ENCODE measurements at places on chromosomes 1 and 21.

DNA sequence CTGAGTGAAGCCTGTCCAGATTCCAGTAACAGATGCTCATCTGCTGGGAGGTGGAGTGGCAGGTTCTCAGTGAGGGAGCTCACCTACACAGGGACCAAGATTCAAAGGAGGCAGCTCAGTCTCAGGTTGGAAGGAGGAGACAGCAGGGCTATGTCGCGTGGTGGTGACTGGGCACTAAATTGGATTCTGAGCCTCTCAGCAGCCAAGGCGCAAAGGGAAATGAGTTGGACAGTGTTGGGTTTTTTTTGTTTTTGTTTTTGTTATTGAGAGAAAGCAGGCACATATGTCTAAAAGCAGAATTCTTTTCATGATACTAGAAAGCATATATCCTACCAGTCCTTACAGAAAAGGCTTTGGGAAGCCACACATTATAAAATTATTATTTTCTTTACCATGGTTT, 26.2 kb downstream of the UMODL1 start:
- DNase-seq: no peak

DNA sequence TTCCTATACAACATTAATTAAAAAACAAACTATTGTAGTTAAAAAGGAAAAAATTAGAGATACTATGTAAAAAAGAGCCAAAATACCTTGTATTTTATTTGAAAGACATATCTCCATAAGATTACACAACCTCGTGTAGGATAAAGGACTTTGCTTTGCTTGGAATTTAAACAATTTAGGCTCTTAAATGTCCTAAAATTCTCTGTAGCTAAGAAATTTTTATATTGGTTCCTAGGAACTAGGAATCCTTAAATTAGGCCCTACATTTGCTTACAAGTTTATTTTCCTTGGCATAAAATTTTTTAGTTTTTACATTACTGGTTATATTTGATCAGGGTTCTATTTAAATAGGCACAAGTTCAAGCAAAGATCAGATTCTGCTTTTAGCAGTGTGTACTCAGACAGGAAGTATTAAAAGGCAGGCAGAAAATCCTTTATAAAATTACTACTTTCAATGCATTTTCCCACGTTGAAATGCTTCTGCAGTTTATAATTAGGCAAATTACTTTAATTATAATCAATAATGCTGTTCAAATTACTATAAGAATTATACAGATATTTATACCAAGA, 3.4 kb upstream of the ANGPTL3 start:
- DNase-seq: no peak

GRCh38 chr1:112717263-112717873, 2.2 kb upstream of the PPM1J start:
- DNase-seq: no peak

- DNase-seq: no peak
Observed at GRCh38 chr1:153353226-153353947, 4.3 kb upstream of the S100A9 start.

DNA sequence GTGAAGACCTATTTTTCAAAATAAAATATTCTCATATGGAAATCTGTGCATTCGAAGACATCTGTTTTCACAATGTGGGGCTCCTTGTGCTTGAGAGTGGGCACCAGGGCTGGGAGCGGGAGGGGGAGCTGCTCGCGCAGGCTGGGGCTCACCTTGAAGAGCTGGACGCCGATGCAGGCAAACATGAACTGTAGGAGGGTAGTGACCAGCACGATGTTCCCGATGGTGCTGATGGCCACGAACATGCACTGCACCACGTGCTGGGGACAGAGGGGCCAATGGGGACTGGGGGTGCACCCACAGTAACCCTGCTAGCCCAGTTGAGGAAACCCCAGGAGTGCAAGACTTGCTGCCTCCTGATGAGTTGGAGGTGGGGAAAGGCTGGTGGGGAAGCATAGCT, 42.2 kb upstream of the KIF21B start:
- DNase-seq: no peak

GRCh38 chr1:162421258-162422164, 9.6 kb upstream of the SH2D1B start:
- no peak for DNase-seq

DNA sequence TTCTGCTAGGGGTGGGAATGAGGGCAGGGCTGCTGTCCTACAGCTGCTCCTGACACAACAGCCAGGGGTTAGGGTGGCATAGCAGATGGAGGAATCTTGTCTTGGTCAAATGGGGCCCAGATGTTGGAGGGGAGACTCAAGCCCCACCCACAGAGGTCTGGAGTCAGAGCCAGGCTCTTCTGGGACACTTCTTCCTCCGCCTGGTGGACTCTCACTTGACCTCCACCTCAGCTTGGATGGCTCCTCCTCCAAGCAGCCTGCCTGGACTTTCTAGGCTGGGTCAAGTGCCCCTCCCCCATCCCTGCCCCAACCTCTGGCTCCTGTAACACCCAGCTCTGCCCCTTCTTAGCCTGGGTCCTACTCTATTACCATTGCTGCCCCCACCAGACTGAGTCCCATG, 35.5 kb downstream of the EPHA2 start:
- no peak for DNase-seq
